ENCODE measurements at places on chromosomes 3 and 15. TPM values are rescaled to one million over a fixed set of nuclear protein-coding genes. Genes with fewer than 3 reads are reported as not detected.

DNA sequence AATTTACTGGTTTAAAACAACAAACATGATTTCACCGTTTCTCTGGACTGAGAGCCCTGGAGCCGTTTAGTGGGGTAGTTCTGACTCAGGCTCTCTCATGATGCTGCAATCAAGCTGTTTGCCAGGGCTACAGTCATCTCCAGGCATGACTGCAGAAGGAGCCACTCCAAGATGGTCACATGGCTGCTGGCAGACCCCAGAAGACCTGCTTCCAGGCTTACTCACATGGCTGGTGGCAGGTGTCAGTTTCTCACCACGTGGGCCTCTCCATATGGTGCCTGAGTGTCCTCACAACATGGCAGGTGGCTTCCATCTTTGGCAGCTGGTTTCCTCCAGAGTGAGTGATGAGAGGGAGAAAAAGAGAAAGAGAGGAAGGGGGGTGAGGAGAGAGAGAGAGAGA lies 378.3 kb upstream of the RGMA start:
- DNase-seq = peak; percentile 24

DNA sequence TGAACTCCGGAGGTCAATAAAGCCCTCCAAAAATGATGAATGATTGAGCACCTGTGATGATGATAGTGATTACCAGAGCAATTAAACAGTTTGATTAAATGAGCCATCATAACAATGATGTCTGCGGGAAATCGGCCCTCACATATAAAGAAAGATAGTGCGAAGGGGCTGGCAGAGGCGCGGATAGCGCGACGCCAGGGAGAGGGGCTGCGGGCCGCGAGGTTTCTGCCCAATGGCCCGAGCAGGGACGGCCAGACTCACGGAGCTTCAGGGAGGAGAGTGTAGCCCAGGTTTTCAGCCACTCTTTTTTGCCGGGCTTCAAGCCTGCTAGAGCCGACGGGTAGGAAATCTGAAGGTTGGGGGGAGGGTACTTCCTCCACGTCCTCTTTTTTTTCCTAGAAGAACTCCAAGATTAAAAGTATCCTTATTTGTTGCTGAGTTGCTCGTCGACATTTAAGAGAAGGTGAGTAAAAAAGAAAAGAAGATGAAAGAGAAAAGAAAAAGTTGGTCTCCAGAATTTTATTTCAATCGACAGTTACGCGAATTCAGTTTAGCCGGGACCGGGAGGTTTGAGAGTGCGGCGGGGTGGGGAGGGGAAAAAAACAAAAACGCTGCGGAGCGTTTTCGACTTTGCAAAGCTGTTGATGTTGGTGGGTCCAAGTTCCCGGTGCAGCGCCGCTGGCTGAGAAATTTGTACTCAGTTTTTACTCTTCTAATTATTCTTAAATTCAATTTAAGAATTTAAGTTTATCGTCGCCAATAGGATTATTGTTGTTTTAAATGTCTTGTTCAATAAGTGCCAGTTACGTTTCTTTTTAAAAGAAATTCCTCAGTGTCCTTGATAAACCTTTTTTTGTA lies 2.2 kb upstream of the MEIS2 start:
- DNase-seq = no peak

DNA sequence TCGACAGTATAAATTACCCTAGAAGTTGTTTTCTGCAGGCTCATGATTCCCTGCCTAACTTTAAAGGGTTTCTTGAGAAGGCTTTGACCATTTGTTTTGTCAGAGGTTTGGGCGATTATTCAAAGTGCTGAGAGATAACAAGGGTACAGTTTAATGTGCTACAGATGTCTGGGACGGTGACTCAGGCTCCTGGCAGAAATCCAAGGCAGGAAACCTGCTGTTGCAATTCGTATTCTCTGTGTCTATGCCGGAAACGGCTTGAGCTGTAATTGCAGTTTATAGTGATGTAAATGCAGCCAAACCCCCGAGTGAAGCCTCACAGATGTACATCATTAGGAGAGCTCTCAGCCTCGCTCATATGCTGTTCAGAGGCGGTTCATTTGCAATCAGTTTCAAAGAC lies 65.6 kb downstream of the SYNPR start:
- peak; percentile 48 for DNase-seq

DNA sequence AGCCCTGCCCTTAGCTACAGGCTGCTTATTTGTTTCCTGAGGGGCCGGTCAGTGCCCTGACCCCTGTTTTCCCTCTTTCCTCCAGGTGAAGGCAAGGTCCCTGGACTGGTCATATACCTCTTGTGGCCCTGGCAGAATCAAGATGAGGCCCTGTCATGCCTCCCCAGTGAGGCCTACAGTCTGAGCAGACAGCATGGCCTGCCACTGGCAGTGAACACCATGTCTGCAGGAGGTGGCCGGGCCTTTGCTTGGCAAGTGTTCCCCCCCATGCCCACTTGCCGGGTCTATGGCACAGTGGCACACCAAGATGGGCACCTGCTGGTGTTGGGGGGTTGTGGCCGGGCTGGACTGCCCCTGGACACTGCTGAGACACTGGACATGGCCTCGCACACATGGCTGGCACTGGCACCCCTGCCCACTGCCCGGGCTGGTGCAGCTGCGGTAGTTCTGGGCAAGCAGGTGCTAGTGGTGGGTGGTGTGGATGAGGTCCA lies 1.2 kb downstream of the KLHDC8B start:
- DNase-seq = no peak

The CSPG5 gene
- 4.7 TPM for total RNA-seq

The GPD1L gene
- 114 TPM for total RNA-seq

The ZNF501 gene
- total RNA-seq = 5.4 TPM

Measured in omental fat pad (tissue), 4 donors.